ENCODE measurements at places on chromosomes 13 and 19.

GRCh38 chr19:58305932-58306323, 751 bp downstream of the ERVK3-1 start:
- no peak for DNase-seq

GRCh38 chr13:34588362-34588761, 353.7 kb upstream of the NBEA start:
- DNase-seq: no peak

GRCh38 chr13:82614086-82614485, 1268.2 kb downstream of the SLITRK1 start:
- no peak for DNase-seq

DNA sequence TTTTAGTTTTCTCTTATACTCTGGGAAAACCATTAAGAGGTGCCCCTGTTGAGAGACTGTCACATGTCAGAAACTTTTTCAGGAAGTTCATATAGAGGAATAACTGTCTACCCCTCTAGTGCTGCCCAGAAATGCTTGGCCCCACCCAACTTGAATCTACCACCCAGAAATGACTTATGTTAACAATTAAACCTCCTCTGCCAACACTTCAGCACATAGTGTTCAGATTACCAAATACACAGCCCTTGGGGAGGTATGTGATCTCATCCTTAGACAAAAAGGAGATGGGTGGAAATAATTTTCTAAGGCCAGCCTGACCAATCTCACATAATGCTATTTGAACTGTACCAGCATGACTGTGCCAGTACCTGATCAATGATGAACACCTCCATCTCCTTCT, 35.6 kb downstream of the CCDC169 start:
- no peak for DNase-seq

- DNase-seq: no peak
These were observed 462.9 kb downstream of the ITGBL1 start for GRCh38 chr13:101915331-101915730.

DNA sequence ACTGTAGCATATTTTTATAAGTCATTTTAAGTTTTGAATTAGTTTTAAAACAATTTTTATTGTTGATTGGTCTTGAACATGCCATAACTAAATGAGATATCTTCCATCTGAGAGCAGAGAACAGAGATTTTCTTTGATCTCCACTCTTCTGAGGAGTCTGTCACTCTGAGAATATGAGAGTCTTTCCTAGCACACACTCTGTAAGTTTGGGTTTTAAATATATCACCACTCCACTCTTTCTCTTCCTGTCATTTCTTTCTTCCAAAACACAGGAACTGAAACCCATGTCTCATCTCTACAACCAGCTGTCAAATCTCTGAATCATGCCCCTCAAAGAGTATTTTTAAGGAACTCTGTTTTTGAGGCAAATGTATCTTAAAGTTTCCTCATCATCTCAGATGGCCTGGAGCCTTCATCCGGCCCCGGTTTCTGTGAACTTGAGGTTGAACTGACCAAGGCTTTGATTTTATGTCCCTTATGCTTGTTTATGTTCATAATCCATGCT, 698.2 kb upstream of the SGCG start:
- DNase-seq: no peak

DNA sequence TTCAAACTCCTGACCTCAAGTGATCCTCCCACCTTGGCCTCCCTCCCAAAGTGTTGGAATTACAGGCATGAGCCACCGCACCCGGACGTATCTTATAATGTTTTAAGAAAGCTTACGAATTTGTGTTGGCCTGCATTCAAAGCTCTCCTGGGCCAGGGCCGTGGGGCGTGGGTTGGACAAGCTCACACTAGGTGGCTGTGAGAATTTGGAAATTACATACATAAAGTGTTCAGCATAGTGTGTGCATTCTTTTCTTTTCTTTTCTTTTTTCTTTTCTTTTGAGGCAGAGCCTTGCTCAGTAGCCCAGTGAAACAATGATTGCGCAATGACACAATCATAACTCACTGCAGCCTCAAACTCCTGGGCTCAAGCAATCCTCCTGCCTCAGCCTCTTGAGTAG, 2.6 kb downstream of the ZSWIM4 start:
- DNase-seq: no peak

- no peak for DNase-seq
These were observed 26.6 kb downstream of the SHISA2 start for GRCh38 chr13:26025196-26025595.

GRCh38 chr13:66618702-66619101, 611.4 kb downstream of the PCDH9 start:
- DNase-seq: no peak

Data from keratinocyte (primary cell).